NCI-H1048 (cell line): ENCODE measurements at places on chromosomes 6 and 20.

- peak; percentile 40 for DNase-seq
These were observed 1729.5 kb downstream of the GRIK2 start for GRCh38 chr6:103122766-103123601.

GRCh38 chr6:67883500-67884366, 751.3 kb upstream of the ADGRB3 start:
- no peak for DNase-seq

GRCh38 chr6:124661097-124661661, 301.1 kb upstream of the RNF217 start:
- DNase-seq, result no peak

GRCh38 chr6:39254999-39255535, 25.8 kb upstream of the KCNK5 start:
- DNase-seq, result no peak

- no peak for DNase-seq
These were observed 6.8 kb downstream of the C6orf52 start for GRCh38 chr6:10687582-10687981.

DNA sequence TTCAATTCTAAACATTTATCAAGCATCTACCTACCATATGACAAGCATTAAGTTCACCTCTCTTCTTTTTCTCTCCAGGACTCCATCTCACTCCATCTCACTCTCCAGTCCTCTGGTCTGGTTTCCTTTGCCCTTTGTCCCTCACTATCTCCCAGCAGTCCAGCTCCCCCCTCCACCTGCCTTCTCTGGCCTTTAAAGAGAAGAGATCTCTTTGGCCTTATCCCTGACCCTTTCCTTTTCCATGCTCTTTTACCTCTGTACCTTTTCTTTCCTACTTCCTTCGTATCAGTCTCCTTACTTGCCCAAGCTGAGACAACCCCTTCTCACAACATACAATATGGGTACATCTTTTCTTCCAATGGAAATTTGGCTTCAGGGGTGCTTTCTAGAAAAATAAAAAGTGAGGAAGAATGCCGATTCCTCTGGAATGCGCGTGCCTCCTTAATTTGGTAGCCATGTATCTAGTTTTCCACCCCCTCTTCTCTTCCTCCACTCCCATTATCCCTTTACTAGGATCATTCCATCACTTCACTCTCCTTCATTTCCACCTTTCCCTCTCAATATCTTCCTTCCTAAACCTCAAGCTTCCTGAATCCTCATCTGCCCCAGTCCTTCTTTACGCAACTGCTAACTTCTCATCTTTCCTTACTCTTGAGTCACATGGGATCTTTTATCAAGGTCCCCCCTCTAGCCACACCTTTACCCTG, 745 bp upstream of the AGPAT1 start:
- DNase-seq, result no peak

GRCh38 chr6:38024908-38025307, 205.4 kb downstream of the ZFAND3 start:
- no peak for DNase-seq

DNA sequence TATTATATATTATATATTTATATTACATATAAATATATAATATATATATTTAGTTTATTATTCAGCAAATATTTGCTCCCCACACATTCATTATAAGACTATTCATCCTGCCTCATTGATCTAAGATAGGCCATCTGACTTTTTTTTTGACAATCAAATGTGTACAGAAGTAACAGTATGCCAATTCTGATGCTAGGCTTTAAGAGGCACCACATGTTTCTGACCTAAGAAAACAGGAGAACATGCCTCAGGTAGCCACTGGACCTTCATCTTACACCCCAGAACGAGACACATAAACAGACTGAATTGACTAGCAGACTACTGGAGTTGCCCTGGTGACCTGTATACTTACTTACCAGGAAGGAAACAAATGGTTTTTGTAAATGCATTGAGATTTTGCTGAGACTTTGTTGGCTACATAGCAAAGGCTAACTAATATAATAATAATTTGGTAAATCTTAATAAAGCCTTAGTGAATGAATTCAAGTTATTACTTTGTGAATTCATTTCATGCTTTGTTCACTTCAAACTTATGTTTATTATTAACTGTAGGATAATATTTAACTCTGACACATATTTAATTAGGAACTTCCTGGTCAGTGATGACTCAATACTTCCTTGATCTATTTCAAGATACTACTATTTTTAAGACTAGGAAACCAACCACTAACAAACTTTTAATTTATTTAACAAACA, 13.4 kb upstream of the MYO6 start:
- no peak for DNase-seq

DNA sequence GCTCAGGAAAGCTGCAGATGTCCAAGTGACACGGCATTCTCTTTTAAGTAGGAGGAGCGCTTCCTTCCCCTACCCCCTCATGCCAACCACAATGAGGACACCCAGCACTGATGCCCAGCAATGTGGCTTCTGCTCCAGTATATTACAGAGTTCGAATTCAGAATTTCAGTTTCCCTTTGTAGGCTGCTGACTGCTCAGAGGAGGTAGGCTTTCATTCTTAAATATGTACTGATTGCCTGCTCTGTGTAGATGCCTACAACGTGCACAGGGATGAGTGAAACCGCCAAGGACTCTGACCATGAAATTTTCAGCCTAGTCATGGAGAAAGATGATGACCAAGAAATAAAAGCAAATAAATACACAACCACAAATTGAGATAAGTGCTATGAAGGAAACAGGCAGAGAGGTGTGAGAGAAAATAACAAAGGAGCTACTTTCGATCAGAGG, 50.9 kb upstream of the TNFAIP3 start:
- DNase-seq, result no peak

- no peak for DNase-seq
These were observed 7.1 kb downstream of the PLTP start for GRCh38 chr20:45904583-45905504.

- no peak for DNase-seq
These were observed 294.2 kb upstream of the JARID2 start for GRCh38 chr6:14951704-14952103.

DNA sequence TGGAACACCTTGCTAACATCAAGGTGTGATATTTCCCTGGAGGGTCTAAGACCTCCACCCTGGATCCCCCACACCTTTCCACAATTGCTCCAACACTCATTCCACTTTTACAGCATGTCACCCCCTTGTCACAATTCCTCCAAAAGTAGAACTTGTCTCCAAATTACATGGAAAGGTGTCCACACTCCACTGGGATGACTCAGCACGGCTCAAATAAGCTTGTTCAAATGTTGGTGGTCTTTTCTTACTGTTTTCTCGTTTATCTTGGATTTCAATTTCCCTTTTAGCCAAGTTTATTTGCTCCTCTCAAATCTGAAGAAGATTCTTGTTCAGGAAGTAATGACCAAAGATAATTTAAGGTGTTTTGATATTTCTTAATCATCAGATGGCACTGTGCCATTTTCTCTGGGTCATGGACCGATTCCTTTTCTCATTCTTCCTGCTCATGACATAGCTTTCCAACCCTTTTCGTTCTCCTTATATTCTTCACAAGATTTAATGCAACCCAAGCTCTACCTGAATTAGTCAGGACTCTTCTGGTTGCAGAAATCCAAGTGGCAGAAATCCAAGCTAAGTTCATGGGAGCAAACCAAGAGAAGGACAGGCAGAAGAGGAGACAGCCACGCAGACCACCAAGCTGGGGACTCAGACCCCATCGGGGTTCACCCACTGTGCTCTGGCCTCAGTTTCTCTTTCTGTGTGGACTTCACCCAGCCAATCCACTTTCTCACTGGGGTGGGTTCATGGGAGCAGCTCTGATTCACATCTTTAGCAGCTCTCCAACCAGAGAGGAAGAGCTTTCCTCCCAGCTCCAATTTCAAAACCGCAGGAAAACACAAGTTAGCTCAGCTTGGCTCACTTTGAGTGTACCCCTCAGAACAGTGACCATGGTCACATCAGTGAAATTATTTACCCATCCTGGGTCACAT, 110.5 kb upstream of the CDYL start:
- DNase-seq, result no peak

GRCh38 chr6:106163446-106163965, 77.4 kb downstream of the PRDM1 start:
- DNase-seq, result no peak

DNA sequence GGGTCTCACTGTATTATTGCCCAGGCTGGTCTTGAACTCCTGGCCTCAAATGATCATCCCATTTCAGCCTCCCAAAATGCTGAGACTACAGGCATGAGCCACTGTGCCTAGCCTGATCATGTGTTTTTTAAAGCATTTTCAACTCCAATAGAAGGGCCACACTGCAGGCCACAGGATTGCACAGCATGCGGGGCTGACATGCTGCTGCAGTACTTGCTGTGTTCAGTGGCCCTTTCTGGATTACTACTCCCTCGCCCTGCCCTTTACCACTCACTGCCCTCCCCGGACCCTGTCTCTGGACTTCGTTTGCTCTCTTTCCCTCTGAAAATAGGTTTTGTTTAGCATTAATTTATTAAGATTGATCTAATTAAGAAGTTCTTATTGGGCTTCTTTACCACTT, 37.3 kb downstream of the HECA start:
- DNase-seq, result no peak

- no peak for DNase-seq
These were observed 186.2 kb upstream of the TNFAIP3 start for GRCh38 chr6:137680705-137681346.

- no peak for DNase-seq
These were observed 24.8 kb upstream of the CCND3 start for GRCh38 chr6:41966214-41966920.

DNA sequence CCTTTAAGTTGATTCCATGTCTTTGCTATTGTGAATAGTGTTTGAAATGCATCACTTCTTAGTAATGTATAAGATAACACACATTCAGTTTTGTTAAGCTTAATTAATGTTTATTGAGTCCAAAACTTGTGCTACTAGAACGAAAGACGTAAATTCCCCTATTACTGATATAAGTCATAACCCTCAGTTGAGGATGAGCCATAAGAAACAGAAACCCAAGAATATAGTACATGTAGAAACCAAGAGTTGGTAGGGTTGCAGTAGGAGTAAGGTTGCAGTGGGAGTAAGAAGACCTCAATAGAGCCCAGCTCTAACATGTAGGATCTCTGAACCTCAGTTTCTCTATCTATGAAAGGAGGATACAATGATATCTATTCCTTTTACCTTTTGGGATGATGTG, 19.3 kb downstream of the CITED2 start:
- DNase-seq, result no peak

GRCh38 chr6:26126394-26127235, 39.4 kb downstream of the HFE start:
- DNase-seq, result no peak

- no peak for DNase-seq
These were observed 217.1 kb downstream of the ANKRD60 start for GRCh38 chr20:58011106-58011946.

GRCh38 chr6:85252552-85252951, 197.3 kb upstream of the NT5E start:
- DNase-seq, result no peak

- DNase-seq, result no peak
These were observed 231.9 kb downstream of the DLL1 start for GRCh38 chr6:170058878-170059485.

- no peak for DNase-seq
These were observed 22.7 kb upstream of the NTSR1 start for GRCh38 chr20:62685781-62686555.

DNA sequence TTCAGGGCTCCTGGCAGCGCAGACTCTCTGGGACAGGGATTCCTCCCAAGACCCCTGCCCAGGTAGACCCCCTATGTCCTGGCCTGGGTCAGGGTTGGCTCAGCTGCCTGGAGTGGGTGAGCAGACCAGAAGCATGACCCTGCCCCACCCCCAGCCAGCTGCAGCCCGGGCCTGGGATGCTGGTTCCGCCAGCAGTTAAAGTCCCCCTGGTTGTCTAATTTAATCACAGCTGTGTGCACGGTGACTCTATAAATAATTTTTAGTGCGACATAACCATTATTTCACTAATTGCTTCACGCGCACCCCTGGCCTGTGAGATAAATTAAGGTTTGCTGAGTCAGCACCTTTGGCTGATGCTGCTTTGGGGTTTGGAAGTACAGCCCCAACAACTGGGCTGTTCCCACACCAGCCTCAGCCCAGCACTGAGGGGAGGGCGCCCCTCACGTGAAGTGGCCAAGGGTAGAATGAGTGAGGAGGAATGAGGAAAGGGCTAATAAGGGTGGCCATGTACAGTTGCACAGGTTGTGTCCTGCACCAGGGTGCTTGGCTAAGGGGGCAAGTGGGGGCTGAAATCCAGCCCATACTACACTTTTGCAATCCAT, 26.1 kb upstream of the CDH22 start:
- DNase-seq, result no peak

DNA sequence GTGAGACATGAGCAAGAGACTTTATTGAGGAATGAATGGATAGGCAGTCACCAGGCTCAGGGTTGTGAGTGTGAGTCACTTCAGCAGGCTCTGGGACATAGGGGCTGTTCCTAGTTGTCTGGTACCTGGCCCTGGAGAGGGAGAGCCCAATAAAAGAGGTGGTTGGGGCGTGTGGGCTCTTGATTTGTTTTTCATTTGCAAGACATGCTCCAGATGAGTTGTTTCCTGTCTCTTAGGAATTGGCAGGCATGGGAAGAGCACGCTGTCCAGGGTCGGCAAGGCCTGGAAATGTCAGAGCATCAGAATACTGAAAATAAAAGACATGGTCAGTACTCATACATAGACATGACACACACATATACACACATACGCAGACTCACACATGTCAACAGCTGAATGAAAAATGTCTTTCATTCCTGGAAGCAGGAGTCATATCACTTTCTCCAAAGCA, 166.3 kb upstream of the SULF2 start:
- no peak for DNase-seq

DNA sequence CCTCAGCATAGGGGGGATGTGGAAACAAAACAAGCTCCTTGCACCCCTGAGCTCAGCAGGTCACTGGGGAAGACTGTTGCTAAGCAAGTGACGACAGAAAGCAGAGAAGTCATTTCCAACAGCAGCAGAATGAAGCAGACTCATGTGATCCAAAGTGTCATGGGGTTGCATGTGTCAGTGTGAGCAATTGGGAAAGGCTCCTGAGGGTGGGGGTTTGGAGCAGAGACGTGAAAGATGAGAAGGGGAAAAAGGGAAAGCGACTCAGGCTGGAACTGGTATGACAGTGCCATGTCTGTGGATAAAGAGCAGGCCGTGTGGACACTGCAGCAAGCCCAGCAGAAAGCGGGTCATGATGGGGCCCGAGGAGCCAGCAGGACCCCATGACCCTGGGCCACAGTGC, 363.9 kb downstream of the PREX1 start:
- DNase-seq, result no peak

GRCh38 chr6:128538763-128539162, 18.4 kb upstream of the PTPRK start:
- no peak for DNase-seq
